Lung microvascular endothelial cell (primary cell): ENCODE measurements at places on chromosomes 13 and 19. TPM values are rescaled to one million over a fixed set of nuclear protein-coding genes. Genes with fewer than 3 reads are reported as not detected.

The S1PR5 gene
- total RNA-seq: under 0.01 TPM in 2 replicates

The RFPL4A gene
- total RNA-seq: 1.1 and 1.2 TPM in 2 replicates

DNA sequence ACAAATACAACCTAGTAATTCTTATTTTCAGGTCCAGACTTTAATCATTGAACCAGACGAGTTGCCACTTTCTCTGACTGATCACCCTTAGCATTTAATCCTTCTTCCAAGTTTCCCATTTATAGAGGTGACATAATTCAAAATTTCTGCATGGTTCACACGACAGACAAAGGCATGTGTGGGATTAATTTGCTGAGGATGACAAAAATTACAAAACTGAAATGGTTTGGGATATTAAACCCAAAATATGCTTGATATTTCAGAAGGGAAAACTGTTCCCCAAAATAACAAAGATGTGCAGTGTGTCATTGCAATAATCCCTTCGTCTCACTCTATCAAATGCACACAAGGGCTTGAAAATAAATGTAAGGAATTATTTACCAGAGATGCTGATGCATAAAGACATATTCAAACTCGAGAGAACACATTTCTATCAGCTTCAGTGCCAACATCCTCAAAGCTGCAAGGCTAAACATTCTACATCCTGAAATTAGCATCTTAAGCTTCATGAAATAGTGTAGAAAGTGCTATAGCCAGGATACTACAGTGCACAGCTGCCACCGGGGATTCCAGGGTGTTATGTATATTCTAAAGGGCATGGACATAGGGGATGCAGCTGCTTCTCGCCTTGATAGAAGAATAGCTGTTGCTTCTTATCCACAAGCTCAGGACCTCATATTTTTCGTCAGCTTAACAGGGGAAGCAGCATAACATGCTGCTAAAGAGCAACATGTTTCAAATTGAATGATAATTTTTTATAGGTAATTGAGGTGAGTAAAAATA, 198.7 kb upstream of the SLITRK1 start:
- DNase-seq: no peak

DNA sequence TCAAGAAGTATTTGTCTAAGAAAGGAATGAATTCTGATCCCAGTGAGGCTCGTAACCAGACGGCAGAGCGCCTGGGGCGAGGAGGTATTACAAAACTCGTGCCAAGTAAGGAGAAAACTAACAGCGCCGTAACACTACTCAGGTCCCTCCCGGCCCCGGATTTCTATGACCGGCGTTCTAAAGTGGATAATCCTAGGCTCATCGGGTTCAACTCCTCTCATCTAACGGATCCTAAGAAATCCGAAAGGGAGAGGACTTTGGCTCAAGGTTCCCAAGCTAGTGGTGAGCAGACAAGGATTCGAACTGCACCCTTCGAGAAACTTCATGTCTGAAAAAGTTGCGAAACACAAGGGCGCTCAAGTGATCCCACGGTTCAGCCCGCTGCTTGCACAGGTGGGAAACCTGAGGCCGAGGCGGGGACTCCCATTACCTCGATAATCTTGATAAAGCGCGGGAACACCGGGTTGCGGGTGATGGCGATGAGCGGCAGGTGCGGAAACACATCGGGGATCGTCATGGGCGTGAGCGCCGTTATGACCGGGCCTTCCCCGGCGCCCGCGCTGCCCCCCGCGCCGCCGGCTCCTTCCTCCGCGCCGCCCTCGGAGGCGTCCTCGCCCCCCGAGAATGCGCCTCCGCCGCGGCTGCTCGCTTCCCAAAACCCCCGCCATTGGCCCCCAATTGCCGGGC, 529 bp downstream of the LONP1 start:
- DNase-seq: peak; percentile 28

- no peak for DNase-seq
These were observed 124.9 kb upstream of the UBL3 start for GRCh38 chr13:29975283-29975682.

DNA sequence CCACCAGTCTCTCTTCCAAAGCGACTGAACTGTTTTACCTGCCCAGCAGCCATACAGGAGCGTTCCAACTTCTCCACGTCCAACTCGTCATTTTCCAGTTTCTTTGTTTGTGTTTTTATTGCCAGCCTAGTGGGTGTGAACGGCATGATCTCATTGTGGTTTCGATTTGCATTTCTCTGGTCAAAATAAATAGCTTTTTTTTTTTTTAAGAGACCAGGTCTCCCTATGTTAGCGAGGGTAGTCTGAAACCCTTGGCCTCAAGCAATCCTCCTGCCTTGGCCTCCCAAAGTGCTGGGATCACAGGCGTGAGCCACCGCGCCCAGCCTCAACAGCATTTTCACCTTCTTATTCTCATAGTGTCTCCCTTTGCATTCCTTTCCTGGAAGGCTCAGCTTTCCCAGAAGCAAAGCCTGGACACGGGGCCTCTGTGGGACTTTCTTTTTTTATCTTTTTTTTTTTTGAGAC, 4.2 kb upstream of the JSRP1 start:
- DNase-seq: peak; percentile 72

GRCh38 chr19:31233295-31233800, 115.9 kb downstream of the TSHZ3 start:
- DNase-seq: no peak

- peak; percentile 17 for DNase-seq
These were observed 750 bp downstream of the RAB20 start for GRCh38 chr13:110560601-110561343.

DNA sequence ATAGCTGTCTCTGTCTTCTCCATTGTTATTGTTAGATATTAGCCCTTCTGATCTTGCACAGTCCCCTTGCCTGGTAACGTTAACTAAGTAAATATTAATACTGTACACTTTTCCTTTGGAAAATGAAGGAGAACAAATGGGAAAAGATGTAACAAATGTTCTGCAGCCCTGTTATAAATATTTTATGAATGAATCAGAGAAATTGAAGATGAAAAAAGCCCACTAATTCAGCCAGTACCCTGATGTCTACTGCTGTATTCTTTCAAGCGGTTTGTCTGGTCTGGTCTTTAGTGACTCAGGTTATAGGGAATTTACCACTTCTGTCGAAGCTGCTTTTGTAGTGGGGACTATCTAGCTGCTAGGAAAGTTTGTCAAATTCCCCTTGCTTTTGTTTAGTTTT, 121.0 kb downstream of the COG6 start:
- DNase-seq: peak; percentile 77

DNA sequence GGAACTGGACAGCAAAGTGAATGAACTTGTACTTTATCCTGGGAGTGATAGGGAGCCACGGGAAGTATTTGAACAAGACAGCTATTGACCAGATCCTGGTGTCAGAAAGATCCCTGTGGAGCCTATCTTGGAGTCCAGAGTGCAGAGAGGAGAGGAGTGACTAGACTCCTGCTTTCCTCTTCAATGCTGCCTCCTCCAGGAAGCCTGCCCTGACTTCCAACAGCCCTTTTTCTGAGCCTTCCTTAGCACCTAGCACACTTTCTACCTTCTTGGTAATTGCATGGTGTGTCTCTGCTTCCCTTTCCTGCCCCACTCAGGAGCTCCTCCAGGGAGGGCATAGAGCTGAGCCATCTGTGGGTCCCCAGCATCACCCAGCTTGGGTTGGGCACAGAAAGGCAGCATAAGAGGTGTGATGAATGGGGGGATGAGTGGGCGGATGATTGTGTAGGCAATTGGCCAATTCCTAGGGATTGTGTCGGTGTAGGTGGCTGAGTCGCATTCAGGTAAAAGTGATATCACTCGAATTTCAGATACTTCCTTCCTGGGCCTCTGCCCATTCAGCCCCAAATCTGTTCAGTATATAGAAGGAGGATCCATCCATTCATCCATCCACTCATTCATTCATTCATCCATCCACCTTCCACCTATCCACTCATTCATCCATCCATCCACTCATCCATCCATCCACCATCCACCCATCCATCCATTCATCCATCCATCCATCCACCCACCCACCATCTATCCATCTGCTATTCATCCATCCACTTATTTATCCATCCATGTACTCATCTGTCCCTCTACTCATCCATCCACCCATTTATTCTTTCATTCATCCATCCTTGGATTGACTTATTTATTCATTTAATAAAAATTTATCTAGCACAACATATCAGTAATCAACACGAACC, 26.9 kb downstream of the CYP4F22 start:
- no peak for DNase-seq

DNA sequence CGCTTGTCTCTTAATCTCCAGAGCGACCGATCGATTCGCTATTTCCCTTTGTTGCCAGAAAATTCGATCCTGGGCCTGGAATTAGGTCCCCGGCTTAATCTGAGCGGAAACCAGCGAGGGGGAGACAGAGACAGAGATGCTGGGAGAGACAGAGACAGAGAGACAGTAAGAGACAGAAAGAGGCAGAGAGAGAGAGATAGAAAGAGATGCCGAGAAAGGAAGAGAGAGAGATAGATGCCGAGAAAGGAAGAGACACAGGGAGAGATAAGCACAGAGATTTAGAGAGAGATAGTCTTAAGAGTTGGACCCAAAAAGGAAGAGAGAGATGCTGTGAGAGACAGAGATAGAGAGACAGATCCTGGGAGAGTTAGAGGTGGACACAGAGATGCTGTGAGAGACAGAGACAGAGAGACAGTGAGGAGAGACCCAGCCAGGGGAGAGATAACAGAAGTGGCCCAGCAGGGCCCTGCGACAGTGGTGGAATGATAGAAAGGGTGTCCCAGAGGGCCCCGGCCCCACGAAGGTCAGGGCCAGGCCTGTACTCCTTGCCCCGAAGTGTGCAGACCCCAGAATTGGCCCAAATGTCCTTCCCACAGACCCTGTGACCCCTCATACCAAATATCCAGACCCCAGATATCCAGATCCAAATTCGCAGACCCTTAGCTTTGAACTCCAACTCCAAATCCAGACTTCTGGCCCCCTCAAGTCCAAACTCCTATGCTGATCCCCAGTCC, 1.3 kb downstream of the ERFL start:
- no peak for DNase-seq

GRCh38 chr19:37654629-37655300, 500 bp downstream of the ZFP30 start:
- DNase-seq: peak; percentile 33

GRCh38 chr13:111949311-111949710, 117.6 kb upstream of the SOX1 start:
- no peak for DNase-seq

- DNase-seq: peak; percentile 43
These were observed 26.2 kb downstream of the EXOSC8 start for GRCh38 chr13:37026771-37027170.
